WTC11 (cell line): ENCODE measurements at places on chromosomes 16 and 17. TPM values are rescaled to one million over a fixed set of nuclear protein-coding genes. Genes with fewer than 3 reads are reported as not detected.

The KRT40 gene
- total RNA-seq: not detected in 3 replicates

DNA sequence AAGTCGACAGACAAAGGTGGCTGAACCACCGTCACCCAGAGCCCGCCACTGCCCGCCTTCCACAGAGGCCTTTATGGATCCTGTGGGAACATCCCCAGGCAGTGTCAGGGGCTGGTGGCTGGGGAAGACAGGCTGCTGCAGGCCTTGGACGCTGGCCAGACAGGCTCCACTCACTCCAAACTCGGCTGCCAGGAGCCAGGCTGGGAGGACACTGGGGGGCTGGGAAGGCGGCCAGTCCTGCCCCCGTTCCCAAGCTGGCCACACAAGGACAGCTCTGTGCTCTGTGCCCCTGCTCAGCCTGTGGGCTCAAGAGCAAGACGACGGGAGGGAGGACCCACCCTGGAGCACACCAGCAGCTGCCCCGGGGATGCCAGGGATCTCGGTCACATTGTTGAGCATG lies 7.6 kb upstream of the LCAT start:
- H3K4me1 ChIP-seq: no peaks in the 10 kb centered on the region
- no peak overlapping the region for H3K27ac ChIP-seq
- H3K4me3 ChIP-seq: no peak overlapping the region
- H3K27me3 ChIP-seq: no peaks in the 10 kb centered on the region

- DNase-seq: no peak
- no peak overlapping the region for H3K4me3 ChIP-seq
- peaks cover 44% of the 10 kb centered on the region for H3K36me3 ChIP-seq
- peaks cover 12% of the 10 kb centered on the region for H3K27me3 ChIP-seq
These were observed 3.6 kb downstream of the TAOK2 start for GRCh38 chr16:29977063-29977825.

DNA sequence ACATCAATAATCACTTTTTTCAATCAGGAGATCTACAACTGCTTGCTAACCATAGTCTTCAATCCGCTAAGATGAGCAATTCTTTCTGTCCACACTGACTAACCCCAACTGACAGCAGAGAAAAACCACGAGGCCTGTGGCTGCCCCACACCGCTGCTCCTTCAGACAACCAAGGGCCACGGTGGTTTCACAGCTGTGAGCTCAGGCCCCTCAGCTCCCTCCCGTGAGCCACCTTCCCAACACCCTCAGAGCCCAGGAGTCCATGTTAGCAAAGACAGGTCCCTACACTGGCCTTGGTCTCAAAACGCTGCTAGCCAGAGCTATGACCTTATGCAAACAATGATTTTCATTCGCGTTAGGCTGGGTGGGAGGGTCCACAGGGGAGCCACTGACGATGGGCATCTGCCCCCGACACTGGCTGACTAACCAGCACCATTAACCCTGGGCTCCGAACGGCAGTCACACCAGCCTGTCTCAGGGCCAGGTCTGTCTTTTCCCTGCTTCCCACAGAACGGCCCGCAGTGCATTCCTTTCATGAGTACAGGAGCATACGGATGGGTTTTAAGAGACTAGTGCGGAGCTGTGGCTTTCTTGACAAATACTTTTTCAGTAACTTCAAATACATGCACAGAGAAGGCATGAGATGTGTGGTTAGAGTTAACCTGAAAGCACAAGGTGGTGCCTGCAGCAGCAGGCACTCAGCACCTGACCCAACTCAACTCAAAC lies 67.3 kb downstream of the ANKRD11 start:
- H3K4me1 ChIP-seq: peaks cover 63% of the 10 kb centered on the region
- no peaks in the 10 kb centered on the region for H3K27me3 ChIP-seq
- no peak for DNase-seq
- H3K36me3 ChIP-seq: peaks cover 4% of the 10 kb centered on the region; the same call in 1 of the 2 replicates
- no peak overlapping the region for H3K4me3 ChIP-seq
- peak overlapping the region; percentile 25 for H3K27ac ChIP-seq

DNA sequence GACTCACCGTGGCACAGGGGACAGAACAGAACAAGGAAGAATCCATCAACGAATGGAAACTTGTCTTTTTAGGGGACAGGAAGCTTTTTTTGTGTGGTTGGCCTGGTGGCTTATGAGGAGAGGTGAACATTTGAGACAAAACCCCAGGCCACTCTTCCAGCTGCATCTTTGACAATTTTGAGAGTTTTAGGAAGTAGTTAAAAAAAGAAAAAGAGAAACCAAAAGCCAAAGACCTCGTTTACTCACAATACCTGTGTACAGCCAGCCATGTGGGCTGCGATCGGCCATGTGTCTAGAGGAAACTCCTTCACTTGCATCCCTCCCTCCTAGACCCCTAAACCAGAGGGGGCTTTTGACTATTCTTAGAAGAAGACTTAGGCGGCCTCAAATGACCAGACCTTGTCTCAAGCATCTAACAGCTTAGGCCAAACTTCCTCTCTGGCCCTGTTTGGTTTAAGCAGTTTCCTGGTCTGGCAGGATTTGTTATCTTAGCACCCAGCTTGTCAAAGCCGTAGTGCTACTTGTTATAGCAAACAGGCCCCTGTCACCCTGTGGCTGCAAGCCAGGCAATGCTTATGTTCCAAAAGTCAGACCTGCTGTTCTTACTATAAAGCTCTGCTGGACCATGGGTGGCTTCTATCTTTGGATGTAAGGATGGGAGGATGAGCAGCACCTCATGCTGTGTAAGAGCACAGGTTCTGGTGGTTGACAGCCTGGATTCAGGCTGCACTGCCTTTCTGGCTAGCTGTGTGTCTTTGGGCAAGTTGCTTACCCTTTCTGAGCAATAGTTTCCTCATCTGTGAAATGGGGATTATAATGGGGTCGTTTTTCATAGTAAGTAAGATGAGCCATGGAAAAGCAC lies 17.7 kb downstream of the KSR1 start:
- peaks cover 85% of the 10 kb centered on the region for H3K4me1 ChIP-seq
- peak overlapping the region; percentile 93 for H3K27ac ChIP-seq
- no peaks in the 10 kb centered on the region; the same call in 1 of the 2 replicates for H3K27me3 ChIP-seq
- no peaks in the 10 kb centered on the region; the same call in 1 of the 2 replicates for H3K36me3 ChIP-seq
- DNase-seq: no peak
